ENCODE measurements at places on chromosomes 4 and X.

- no peak for DNase-seq
Measured at GRCh38 chr4:91914176-91914804, 389.5 kb upstream of the GRID2 start.

GRCh38 chr4:179130122-179130714, 1688.0 kb upstream of the AGA start:
- no peak for DNase-seq

- DNase-seq = no peak
Measured at GRCh38 chr4:3688018-3688998, 77.9 kb upstream of the ADRA2C start.

- peak; percentile 56 for DNase-seq
Measured at GRCh38 chr4:71195924-71196323, 142.9 kb upstream of the SLC4A4 start.

- no peak for DNase-seq
Measured at GRCh38 chrX:8688776-8689175, 43.2 kb downstream of the ANOS1 start.

GRCh38 chr4:14241574-14241973, 614.0 kb upstream of the BOD1L1 start:
- no peak for DNase-seq

- DNase-seq = no peak
Measured at GRCh38 chr4:48483006-48483776, at the start of gene SLC10A4. SLC10A4 (plus strand) TSS chr4:48483343; CDS start chr4:48483562, 219 bp downstream.
